Activated CD4-positive, CD25-positive, alpha-beta regulatory T cell treated with anti-CD3 and anti-CD28 coated beads, Interleukin-2, amount 50 U/mL, for 16 hours (primary cell): ENCODE measurements at places on chromosomes 12 and 14.

- no peak for DNase-seq
Observed at GRCh38 chr12:111030800-111031199, 110.4 kb upstream of the MYL2 start.

GRCh38 chr14:53640695-53641094 is 315.9 kb downstream of the BMP4 start:
- no peak for DNase-seq

- no peak for DNase-seq
Observed at GRCh38 chr12:52041695-52042123, 9.5 kb upstream of the NR4A1 start.

DNA sequence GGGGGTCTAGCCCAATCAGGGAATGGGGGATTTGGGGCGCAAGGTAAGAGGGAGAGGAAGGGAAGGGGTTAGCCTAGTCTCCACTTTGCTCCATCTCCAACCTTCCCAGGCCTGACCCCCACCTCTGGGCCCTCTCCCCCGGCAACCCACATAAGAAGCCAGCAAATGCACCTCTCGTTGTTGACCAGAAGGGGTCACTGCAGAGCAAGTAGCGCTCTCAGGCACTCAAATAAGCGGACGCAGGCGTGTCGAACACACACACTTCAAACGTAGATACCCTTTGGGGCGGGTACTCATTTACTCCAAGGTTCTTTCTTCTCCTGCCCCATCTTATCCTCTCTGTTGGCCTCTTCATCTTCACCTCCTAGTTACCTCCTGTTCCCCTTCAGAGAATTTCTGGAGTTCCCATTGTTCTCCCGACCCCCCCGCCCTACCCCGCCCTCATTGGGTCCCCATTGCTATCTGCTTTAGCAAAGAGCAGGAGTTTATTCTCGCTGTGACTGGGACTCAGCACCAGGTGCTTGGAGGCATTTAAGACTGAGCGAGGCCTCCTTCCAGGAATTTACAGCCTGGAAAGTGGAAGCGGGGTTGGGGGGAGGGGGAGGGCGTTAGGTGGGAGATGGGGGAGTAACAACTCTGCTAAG is 1.5 kb upstream of the SRRM4 start:
- no peak for DNase-seq

- no peak for DNase-seq
Observed at GRCh38 chr12:8947737-8948136, 1.7 kb downstream of the M6PR start.

DNA sequence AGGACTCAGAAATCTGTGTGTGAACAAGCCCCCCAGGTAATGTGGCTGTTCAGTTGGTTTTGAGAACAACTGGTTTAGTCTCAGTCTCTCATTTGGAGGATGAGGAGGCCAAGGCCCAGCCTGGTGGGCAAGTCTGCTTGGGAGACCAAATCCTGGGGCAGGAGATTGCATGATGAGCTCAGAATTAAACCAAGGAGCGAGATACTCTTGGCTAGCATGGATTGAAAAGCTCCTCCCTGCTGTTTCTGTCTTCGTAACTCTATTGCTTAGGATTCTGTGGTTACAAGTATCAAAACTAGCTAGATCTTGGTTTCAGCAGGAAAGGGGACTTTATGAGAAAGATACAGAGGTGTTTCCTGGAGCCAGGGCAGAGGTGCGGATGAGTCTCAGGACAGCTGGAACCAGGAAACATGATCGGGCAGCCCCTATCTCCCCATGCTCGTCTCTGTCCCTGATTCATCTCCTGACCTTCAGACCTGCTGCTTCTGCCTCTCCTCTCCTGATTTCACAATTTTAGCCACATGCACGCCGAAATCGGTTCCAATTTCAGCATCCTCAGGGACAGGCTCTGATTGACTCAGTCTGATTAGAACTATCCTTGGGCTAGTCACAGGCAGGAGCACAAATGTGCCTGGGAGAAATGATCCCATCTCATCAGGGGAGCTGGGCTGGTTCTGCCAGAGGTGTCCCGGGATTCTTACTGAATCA is 40.2 kb upstream of the RIN3 start:
- DNase-seq, result no peak

GRCh38 chr14:97077253-97077653 is 280.1 kb downstream of the VRK1 start:
- no peak for DNase-seq

GRCh38 chr14:83047059-83047830 is 1513.6 kb upstream of the SEL1L start:
- no peak for DNase-seq

DNA sequence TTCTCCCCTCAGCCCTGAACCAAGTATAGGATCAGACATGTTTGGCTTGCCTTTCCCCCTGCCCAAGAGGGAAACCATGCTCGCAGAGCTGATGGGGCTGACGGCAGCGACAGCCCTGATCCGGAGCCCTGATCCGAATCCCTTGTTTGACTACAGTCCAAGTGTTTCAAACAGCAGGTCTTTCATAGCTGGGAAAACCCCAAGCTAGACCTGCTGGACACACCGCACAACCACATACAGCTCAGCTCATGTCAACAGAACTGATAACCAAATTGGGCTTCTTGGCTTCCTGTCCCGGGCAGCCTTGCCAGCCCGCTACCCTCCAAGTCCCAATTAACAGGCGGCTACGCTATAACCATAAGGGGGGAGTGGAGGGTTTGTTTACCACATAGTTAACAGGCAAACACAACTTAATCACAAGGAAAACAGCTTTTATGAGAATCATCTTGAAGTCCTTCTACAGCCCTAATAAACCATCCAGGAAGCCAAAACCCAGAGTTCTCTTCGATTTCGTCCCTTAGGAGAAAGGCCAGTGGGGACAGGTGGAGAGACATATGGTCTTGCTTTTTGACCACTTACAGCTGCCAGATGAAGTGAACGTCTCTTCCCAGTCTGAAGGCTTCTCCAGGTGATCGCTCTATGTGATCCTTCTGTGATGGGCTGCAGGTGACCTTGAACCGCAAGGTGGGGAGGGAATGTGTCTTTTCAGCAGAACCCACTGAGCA is 64.5 kb upstream of the MANSC4 start:
- no peak for DNase-seq

DNA sequence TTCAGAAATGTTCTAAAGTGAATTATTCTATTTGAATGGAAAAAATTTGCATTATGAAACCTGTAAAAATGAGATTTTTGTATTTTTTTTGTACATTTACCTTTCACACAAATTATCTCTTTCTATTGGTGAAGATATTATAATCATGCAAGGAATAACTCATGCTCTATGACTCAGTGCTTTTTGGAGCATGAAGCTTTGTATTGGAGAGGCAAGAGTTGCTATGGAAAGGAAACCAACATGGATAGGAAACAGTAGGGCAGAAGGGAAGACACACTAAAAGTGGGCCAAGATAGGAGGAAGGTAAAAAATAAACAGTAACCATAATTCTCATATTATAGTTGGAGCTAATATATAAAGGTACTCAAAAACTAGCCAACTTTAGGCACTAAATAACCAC is 79.0 kb downstream of the PLCZ1 start:
- DNase-seq, result no peak

DNA sequence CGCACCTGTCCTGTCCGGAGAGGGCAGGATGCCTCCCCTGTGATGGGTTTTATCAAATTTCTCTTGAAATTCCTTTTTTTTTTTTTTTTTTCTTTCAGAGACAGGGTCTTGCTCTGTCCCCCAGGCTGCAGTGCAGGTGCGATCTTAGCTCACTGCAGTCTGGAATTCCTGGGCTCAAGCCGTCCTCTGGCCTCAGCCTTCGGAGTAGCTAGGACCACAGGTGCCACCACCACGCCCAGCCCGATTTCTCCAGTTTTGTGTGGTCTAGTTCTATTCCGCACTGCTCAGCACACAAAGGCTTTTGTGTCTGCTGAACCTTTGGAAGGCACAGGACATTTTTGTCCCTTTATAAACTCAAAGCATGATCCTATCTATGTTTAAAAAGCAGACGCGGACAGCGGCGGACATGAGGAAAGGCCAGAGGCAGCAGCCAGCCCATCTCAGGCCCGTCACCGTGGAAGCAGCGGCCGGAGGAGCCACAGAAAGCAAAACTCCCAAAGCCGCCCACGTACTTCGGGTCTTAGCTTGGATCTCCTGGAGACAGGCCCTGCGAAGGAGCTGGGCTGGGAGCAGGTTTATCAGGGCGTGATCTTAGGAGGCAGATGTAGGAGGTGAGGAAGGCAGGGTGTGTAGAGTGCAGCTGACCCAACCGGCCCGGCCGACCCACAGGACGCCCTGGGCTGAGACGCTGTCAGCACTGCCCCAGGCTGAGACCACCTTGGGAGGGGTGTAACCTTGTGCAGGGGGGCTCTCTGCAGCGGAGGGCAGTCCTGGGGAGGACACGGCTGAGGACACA is 30.9 kb upstream of the FBRSL1 start:
- no peak for DNase-seq

GRCh38 chr12:48447755-48448154 is 24.6 kb upstream of the ANP32D start:
- DNase-seq, result no peak

DNA sequence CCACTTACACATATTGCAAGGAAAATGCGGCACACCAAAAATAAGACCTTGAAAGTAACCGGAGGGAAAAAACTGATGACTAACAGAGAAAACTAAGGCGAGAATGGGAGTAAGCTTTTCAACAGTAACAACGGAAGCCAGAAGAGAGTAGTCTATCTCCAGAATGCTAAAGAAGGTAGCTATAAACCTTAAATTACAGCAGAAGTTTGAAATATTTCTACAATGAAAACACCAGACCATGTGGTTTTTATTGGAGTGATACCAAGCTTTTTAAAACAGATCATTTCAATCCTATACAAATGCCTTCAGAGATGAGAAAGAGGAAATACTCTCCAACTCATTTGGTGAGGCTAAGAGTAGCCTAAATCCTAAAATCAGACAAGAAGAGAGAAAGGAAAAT is 209.5 kb downstream of the ANO6 start:
- no peak for DNase-seq

GRCh38 chr12:62627181-62627580 is 160.6 kb downstream of the MON2 start:
- DNase-seq, result no peak

GRCh38 chr12:85468356-85469157 is 188.5 kb downstream of the ALX1 start:
- DNase-seq, result no peak

GRCh38 chr14:90632451-90632850 is 183.8 kb downstream of the TTC7B start:
- DNase-seq, result no peak

DNA sequence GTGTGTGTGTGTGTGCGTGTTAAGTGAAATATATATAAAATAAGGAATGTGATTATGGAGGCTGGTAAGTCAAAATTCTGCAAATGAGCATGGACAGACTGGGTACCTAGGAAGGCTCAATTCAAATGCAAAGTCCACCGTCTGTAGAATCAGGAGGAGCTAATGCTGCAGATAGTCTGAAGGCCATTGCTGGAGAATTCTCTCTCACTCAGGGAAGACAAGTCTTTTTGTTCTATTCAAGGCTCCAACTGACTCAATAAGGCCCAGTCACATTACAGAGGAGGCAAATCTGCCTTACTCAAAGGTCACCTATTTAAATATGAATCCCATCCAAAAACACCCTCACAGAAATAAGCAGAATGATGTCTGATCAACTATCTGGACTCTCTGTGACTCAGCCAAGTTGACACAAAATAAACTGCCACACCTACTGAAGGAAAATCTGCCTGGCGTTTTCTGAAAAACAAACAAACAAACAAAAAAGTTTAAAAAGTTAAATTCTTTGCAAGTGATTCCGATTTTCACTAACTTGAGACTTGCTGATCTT is 684 bp upstream of the KLRF2 start:
- no peak for DNase-seq

DNA sequence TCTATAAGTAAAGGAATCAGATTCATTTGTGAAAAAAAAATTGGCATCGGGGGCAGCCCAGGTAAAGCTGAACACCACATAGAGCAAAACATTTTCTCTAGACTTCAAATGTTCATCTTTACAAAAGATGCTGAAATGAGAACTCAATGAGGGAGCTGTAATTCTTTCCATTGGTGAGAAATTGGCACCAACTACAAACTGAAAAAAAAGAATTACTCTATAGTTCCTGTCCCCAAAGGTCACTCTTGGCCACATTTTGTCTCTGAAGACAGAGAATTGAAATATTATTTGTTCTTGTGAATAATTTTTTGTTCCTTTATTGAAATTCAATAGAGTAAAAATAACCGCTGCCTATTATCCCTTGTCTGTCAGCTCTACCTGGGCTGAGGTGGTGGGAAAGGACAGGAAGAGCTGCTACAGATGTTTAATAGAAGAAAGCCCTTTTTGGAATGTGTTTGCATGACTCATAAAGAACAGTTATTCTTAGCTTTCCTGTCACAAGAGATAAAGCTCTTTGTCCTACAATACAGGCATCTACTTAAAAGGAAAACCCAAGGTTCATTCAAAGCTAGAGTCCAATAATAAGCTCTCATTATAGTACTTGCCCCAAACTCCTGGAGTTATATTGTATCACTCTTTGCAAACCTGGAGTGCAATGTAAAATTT is 380.1 kb upstream of the KITLG start:
- no peak for DNase-seq
